Activated CD4-positive, alpha-beta T cell treated with anti-CD3 and anti-CD28 coated beads for 36 hours (primary cell): ENCODE measurements at places on chromosomes 2 and 18.
A peak's percentile ranks its signal among the peaks of the same experiment; 100 is the strongest.

- DNase-seq: peak; percentile 68
These were observed 632.4 kb downstream of the NYAP2 start for GRCh38 chr2:226031647-226032501.

- no peak for DNase-seq
These were observed 297.7 kb downstream of the MTX2 start for GRCh38 chr2:176566961-176567360.

GRCh38 chr18:8607776-8608742 lies 1.2 kb upstream of the RAB12 start:
- DNase-seq: peak; percentile 17

DNA sequence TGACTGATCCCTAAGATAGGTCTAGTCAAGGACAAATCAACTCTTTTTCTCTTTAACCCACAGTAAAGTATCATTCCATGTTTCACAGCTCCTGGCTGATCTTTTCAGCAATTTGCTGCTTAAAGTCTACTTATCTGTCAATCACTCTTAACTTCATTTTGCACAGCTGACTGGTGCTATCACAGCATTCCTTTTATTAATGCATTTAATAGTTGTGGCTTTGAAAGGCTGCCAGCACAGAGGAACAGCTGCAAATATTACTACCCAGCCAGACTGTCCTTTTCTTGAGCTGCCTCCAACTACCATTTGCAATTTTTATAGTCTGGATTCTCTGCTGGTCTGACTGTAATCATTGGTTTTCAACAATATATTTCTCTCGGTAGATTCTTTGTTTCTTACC lies 303.5 kb downstream of the STK39 start:
- DNase-seq: no peak

- no peak for DNase-seq
These were observed 53.3 kb upstream of the ZBTB7C start for GRCh38 chr18:48462510-48462909.

DNA sequence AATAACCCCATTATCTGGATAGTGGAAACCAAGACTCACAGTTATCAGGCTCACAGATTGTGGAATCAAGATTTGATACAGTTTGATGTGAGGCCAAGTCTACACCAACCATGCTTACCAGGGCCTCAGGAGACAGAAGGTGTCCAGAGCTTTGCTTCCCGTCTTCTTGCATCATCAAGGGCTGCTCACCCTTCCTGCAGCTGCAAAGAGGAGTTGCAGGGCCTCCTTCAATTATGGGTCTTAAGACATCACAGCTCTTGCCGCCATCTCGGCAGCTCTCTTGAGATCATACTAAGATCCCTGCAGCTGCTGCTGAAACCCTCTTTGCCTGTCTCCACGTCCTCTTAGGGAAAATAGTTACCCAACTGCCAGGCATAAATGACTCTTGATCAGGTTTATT lies 176.0 kb downstream of the MGAT5 start:
- no peak for DNase-seq

GRCh38 chr2:105315314-105315713 lies 14.2 kb downstream of the TGFBRAP1 start:
- no peak for DNase-seq

DNA sequence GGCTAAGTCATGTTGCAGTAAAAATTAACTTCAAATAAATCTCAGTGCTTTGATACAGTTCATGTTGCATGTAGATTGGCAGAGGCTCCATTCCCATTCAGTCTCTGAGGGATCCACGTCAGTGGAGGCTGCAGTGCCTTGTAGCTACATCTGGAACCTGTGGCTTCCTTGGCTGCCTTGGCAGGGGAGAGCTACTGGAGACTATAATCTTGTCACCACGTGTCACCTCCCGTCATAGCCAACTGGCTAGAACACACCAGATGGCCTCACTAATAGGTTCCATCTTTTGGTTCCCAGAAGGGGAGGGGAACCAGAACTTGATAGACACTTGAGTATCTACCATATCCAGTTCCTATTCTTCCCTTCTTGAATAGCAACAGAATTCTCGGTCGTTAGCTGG lies 28.4 kb downstream of the E2F6 start:
- DNase-seq: no peak

DNA sequence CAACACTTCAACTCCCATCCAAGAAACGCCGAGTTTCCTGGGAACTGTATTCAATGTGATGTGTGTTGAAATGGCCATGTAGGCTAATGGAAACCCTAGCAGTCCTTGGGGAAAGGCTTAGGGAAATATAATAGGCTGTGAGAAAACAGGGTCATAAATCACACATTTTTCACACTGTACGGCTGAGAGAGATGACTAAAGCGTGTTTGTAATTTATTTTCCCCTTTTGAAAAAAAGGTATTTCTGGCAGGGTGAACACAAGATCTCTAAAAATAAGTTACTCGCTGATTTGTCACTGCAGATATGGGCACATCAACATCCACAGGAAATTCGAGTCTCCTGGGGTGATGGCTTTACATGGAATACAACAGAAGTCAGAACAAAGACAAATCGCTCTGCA lies 109.6 kb upstream of the ST6GAL2 start:
- DNase-seq: no peak

- DNase-seq: no peak
These were observed 247.7 kb downstream of the TPGS2 start for GRCh38 chr18:36580874-36581750.
